ENCODE measurements at places on chromosomes 1 and 21.
A peak's percentile ranks its signal among the peaks of the same experiment; 100 is the strongest.

GRCh38 chr1:177425199-177425598, 254.4 kb downstream of the BRINP2 start:
- DNase-seq: no peak

- peak; percentile 82 for DNase-seq
These were observed 4.9 kb downstream of the AHDC1 start for GRCh38 chr1:27598902-27599528.

DNA sequence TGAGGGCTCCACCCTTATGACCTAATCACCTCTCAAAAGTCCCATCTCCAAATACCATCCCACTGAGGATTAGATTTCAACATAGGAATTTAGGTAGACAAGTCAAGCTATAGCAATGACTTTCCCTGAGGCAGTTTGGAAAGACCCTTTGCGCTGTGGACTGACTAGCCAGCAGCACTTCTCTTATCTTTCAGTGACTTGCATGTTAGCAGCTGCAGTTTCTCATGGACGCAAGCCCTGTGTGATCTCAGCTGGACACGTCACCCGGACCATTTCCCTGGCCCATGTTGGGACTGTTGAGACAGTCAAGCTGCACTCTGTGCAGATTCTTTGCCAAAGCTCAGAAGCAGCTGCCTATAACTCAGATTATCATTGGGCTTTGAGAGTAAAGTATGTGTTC, 408.1 kb upstream of the USP24 start:
- no peak for DNase-seq

- no peak for DNase-seq
These were observed 20.1 kb downstream of the UCK2 start for GRCh38 chr1:165847486-165847885.

DNA sequence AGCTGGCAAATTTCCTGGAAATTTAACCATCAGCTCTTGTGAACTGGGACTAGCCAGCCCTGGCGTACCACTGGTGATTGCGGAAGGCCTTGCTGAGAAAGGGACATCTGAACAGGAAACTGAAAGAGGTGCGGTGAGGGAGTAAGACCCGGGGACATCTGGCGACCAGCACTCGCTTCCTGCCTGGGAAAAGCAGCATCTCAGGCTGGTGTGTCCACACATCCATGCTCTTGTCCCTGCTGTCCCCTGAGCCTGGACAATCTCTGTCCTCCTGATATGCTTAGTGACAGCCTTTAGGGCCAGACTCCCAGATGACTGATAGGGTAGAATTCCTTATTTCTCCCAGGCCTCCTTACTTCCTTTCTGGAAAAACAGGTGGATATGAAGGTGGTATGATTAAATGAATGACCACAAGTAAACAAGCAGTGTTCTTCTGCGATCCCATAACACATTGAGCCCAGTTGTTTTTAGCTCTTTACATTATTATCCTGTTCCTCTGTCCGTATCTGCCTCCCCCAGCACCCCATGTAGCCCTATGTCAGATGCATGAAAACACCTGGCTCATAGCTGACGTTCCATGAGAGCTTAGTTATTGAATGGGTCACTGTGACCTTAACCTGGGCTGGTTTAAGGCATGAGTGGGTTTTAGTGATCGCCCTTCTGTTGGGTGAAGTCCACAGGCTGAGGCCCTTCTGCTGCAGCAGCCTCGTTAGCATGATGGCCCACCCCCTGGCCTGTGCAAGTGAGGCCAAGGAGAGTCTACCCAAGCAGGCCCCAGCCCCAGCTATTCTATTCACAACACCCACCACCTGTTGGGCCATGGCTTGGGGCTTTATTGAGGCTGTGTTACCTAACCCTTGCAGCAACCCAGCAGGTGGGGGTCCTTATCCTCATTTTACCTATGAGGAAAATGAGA, 76.1 kb upstream of the GADD45A start:
- DNase-seq: peak; percentile 26

- DNase-seq: no peak
These were observed 460.5 kb upstream of the ADGRL2 start for GRCh38 chr1:81340239-81340638.

GRCh38 chr1:24186993-24187790, at the start of gene IFNLR1:
Gene IFNLR1, minus strand, starts transcription at chr1:24187289. Its CDS starts 41 bp downstream, at chr1:24187248.
- DNase-seq: peak; percentile 55

DNA sequence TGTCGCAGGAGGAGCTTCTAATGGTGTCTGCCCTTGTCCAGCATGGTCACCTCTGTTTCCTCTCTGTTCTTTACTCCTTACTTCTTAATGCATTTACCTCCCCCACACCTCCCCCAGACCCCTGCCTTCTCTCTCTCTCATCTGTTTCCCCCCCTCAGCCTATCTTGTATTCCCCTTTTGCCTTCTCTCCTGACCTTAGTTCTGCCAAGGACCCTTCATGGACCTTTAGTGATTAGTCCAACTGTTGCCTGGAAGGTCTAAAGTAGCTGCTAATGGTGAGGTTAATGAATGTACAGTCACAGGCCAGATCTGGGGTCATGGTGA, 42.3 kb upstream of the PPP2R5A start:
- no peak for DNase-seq
